ENCODE measurements at places on chromosomes 6 and 20.

DNA sequence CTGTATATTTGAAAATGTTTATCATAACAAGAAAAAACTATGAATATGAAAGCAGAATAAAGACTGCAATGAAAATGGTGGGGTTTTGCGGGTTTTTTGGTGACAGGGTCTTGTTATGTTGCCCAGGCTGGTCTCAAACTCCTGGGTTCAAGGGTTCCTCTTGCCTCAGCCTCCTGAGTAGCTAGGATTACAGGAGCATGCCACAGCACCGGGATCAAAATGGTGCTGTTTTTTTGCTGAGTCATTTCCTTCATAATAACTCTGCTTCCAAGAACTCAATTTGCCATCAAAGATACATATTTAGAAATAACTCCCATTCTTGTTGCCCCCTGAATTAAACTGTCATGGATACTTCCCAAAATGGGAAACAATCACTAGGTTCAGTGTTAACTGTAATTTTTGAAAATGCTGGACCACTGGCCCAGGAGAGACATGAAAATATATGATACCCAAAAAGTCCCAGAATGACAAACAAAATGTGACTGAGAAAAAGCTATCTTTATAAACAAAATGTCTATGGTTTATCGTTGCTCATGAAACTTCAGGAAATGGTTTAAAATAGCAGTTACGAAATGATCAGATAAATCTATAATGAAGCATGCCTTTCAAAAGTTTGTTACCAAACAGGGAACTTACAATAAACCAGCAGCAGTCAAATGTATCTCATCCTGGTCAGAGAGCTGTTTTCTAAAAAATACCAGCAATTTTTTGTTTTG is 32.2 kb downstream of the ILRUN start:
- no peak for DNase-seq

- DNase-seq, result no peak
These were observed 16.8 kb upstream of the PLCB4 start for GRCh38 chr20:9052136-9052535.

GRCh38 chr20:16292226-16292880 is 280.9 kb downstream of the KIF16B start:
- no peak for DNase-seq

- no peak for DNase-seq
These were observed 203.7 kb downstream of the NFATC2 start for GRCh38 chr20:51338692-51339440.

All from AG04450 (cell line).